Karpas-422 (cell line): ENCODE measurements at places on chromosomes 3 and 15. TPM values are rescaled to one million over a fixed set of nuclear protein-coding genes. Genes with fewer than 3 reads are reported as not detected.
A peak's percentile ranks its signal among the peaks of the same experiment; 100 is the strongest.

CFAP100 gene
- not detected in 2 replicates for total RNA-seq

GOLGA8G gene
- not detected in 2 replicates for total RNA-seq

ZNF501 gene
- total RNA-seq = 2.3 and 8.8 TPM in 2 replicates

PTPN23 gene
- 7.9 and 25.5 TPM in 2 replicates for total RNA-seq

ENTPD3 gene
- not detected in 2 replicates for total RNA-seq

STAG1 gene
- 12.6 and 13.7 TPM in 2 replicates for total RNA-seq

DNA sequence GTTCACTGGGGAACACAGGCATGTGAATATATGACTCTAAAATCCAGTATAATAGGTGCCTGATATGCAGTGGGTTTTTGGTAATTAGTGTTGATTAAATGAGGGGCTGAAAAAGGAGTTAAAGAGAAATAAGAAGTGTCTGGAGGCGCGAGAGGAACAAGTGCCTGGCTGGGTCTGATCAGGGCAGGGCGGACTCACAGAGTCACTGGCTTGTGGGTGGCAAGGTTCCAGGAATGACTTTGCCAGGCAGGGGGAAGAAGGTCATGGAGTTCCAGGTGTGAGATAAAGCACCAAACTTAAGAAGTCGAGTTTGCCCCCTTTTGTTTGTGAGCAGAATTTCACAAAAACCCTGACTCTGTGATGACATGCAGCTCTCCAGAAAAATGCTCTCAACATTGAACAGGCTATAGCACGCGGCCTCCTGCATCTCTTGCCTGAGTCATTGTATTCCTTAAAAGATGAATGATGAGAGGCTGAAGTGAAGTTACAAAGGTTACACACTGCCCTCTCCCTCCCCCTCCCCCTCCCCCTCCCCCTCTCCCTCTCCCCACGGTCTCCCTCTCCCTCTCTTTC lies 63.0 kb upstream of the LMCD1 start:
- H3K36me3 ChIP-seq = no peaks in the 10 kb centered on the region
- H3K4me3 ChIP-seq = no peak overlapping the region
- H3K4me1 ChIP-seq = no peaks in the 10 kb centered on the region
- DNase-seq = no peak
- H3K27me3 ChIP-seq = no peaks in the 10 kb centered on the region
- H3K27ac ChIP-seq = no peak overlapping the region

- H3K36me3 ChIP-seq = no peaks in the 10 kb centered on the region
- no peaks in the 10 kb centered on the region for H3K4me1 ChIP-seq
- DNase-seq = no peak
- H3K4me3 ChIP-seq = no peak overlapping the region
- no peak overlapping the region for H3K27ac ChIP-seq
Observed at GRCh38 chr3:170473358-170473757, 54.7 kb downstream of the CLDN11 start.

DNA sequence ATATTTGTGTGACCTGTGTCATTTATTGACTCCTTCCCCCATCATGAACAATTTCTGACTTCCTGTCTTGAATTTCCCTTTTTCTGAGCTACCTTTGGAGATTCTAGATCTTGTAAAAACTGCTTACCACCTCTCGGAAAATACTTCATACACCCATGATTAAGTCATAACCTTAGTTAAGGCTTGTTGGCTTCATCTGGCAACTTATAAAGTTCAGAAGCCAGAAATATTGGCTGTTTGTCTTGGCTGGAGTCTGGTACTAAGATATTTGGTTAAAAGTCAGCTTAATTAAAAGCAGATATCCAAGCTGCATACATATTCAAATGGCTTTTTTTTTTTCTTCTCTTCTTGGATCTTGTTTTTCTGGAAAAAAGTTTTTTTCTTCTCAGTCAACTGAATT lies 37.3 kb upstream of the B3GALNT1 start:
- H3K27me3 ChIP-seq = no peaks in the 10 kb centered on the region
- no peaks in the 10 kb centered on the region for H3K36me3 ChIP-seq
- H3K27ac ChIP-seq = no peak overlapping the region
- no peaks in the 10 kb centered on the region for H3K4me1 ChIP-seq
- DNase-seq = no peak

GRCh38 chr3:46947546-46947901 lies 29.0 kb downstream of the CCDC12 start:
- H3K27ac ChIP-seq = peak overlapping the region; percentile 74
- H3K4me3 ChIP-seq = no peak overlapping the region
- H3K4me1 ChIP-seq = peaks cover 97% of the 10 kb centered on the region
- H3K27me3 ChIP-seq = no peaks in the 10 kb centered on the region

DNA sequence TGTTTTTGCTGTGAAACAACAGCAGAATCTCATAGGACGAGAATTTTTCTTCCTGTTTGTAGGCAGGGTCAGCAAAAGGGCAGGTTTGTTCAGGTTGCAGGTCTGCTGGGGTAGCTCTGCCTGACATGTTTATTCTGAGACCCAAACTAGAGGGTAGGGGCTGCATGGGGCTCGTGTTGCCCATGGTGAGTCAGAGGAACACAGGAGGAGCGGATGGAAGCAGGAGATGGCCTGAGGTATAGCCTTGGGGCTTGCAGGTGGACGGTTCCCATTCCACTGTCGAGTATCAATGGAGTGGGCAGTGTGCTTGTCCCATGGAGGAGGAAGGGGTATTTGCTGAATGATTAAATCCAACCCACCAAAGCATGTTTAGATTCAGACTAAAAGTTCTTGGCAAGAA lies 138.9 kb downstream of the APBA2 start:
- DNase-seq = no peak
- no peak overlapping the region for H3K27ac ChIP-seq
- H3K4me1 ChIP-seq = no peaks in the 10 kb centered on the region
- no peaks in the 10 kb centered on the region for H3K27me3 ChIP-seq

DNA sequence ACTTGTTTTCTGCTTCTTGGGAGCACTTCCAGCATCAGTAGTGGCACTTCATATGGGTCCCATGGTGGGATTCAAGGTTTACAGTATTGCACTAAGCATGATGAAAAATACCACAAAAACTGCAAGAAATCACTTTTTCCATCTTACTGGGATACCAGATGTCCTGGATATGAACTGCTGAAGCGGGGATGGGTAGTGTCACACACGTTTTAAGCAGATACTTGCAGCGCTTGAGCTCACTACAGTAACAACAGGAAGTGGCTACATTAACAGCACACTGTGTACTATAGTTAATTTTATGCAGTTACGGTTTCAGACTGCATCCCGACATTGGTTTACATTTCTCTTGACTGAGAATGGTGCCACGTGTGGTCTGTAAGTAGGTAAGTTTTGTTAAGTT lies 3.5 kb upstream of the ISG20 start:
- no peak overlapping the region for H3K4me3 ChIP-seq
- peaks cover 73% of the 10 kb centered on the region for H3K4me1 ChIP-seq
- H3K36me3 ChIP-seq = peaks cover 6% of the 10 kb centered on the region; the same call in 1 of the 2 replicates
- no peaks in the 10 kb centered on the region for H3K27me3 ChIP-seq
- DNase-seq = no peak

DNA sequence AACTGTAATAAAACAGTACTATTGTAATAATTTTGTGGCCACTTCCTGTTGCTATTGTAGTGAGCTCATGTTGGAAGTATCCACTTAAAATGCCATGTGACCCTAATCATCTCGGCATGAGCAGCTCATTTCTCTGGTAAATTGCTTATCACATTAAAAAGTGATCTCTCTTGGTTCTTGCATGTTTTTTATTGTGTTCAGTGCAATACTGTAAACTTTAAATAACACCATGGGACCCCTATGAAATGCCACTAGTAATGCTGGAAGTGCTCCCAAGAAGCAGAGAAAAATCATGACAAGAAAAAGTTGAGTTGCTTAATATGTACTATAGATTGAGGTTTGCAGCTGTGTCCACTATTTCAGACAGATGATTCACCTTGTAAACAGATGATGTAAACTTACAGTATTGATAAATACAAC lies 45.6 kb downstream of the NMD3 start:
- no peak overlapping the region for H3K27ac ChIP-seq
- no peaks in the 10 kb centered on the region for H3K4me1 ChIP-seq
- no peaks in the 10 kb centered on the region for H3K27me3 ChIP-seq
- DNase-seq = no peak
- no peak overlapping the region for H3K4me3 ChIP-seq

DNA sequence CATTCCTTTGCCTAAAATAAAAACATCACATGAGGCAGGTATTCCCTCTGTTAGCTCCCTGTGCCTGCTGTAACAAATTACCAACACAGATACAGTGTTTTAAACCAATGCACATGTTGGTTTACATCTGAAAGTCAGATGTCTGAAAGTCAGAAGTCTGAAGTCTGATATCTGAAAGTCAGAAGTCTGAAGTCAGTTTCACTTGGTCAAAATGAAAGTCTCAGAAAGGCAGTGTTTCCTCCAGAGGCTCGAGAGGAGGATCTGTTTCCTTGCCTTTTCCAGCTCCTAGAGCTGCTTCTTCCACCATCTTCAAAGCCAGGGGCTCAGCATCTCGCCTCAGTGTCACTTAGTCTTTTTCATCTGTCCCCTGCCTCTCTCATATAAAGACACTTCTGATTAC lies 22.0 kb downstream of the SST start:
- H3K27ac ChIP-seq = no peak overlapping the region
- no peak for DNase-seq
- no peaks in the 10 kb centered on the region for H3K4me1 ChIP-seq
- H3K36me3 ChIP-seq = no peaks in the 10 kb centered on the region

- no peaks in the 10 kb centered on the region for H3K36me3 ChIP-seq
- no peak overlapping the region for H3K27ac ChIP-seq
- no peaks in the 10 kb centered on the region for H3K4me1 ChIP-seq
- no peak for DNase-seq
Observed at GRCh38 chr3:145522893-145523651, 637.9 kb downstream of the PLOD2 start.

- H3K4me1 ChIP-seq = no peaks in the 10 kb centered on the region
- H3K36me3 ChIP-seq = no peaks in the 10 kb centered on the region
- no peaks in the 10 kb centered on the region for H3K27me3 ChIP-seq
- H3K4me3 ChIP-seq = no peak overlapping the region
Observed at GRCh38 chr15:77555232-77555631, 77.5 kb downstream of the LINGO1 start.

- no peak for DNase-seq
- H3K4me3 ChIP-seq = no peak overlapping the region
- no peaks in the 10 kb centered on the region for H3K4me1 ChIP-seq
- H3K36me3 ChIP-seq = no peaks in the 10 kb centered on the region
- no peaks in the 10 kb centered on the region for H3K27me3 ChIP-seq
Observed at GRCh38 chr3:102020735-102021134, 171.4 kb downstream of the NFKBIZ start.

- no peak for DNase-seq
- H3K4me3 ChIP-seq = no peak overlapping the region
- no peaks in the 10 kb centered on the region for H3K36me3 ChIP-seq
- H3K4me1 ChIP-seq = no peaks in the 10 kb centered on the region
- no peaks in the 10 kb centered on the region for H3K27me3 ChIP-seq
Observed at GRCh38 chr3:149013726-149014125, 22.4 kb downstream of the GYG1 start.

GRCh38 chr15:35671981-35672380 lies 126.0 kb upstream of the DPH6 start:
- DNase-seq = no peak
- no peak overlapping the region for H3K4me3 ChIP-seq
- no peak overlapping the region for H3K27ac ChIP-seq
- 0 out of 2 replicates have a peak, but pooled peaks cover 2% of the 10 kb centered on the region for H3K4me1 ChIP-seq
- H3K27me3 ChIP-seq = no peaks in the 10 kb centered on the region

DNA sequence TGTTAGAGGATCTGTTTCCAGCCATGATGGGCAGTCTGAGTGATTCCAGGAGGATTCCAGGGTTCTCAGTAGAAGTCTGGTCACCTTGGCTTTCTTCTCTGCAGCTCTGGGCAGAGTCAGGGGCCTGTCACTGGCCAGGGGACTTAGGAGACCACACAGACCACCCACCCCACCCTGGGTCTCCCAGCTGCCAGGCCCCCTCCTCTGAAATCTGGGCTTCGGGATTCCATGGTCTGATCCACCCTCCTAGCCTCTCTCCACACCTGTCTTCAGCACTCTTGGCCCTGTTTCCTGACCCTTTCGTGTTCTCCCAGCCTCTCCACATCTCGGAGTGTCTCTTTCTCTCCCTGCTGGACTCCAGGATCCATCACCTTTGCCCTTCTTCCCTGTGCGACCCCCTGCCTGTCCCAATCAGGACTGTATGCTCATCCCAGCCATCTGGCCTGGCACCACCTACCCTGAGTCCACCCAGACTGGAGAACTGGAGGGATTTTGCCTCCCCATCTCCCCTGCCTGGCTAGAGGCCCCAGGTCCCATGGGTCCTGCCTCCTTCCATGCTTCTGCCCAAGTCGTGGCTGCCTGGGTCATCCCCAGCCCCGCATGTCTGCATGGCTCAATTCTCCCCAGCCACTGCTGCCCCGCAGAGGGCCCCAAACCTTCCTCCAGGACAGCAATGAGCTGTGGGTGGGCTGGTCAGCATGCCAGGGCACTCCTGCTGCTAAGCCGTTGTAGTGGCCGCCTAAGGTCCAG lies 34.3 kb downstream of the GOLGA6L10 start:
- H3K4me3 ChIP-seq = no peak overlapping the region
- H3K27me3 ChIP-seq = no peaks in the 10 kb centered on the region
- no peaks in the 10 kb centered on the region for H3K36me3 ChIP-seq
